Pulmonary artery endothelial cell (primary cell): ENCODE measurements at places on chromosomes 1 and 21.

GRCh38 chr1:183881387-183882131, 76.6 kb downstream of the RGL1 start:
- peak; percentile 97 for DNase-seq

GRCh38 chr1:2237773-2238172, 9.7 kb downstream of the SKI start:
- DNase-seq, result no peak

- DNase-seq, result no peak
Measured at GRCh38 chr1:79825551-79825950, 819.0 kb upstream of the ADGRL4 start.

DNA sequence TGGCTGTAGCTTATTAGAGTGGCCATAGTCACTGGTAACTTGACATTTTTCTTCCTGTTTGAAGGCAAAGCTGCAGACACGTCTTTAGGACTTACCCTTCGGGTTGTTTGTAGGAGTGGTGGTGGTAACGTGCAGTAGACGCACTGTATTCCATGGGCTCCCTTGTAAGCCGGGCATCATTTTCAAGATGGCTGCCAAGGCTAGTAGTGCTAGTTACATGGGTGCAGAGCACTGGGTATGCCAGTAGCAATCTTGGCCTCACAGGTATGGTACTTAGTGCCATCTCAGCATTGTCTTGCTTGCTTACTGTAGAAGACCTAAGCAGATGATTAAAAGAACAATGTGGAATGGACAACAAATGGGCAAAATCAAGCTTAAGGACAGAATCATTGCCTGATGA, 1.9 kb downstream of the YBX1 start:
- DNase-seq, result no peak

GRCh38 chr1:14705824-14706223, 107.3 kb downstream of the KAZN start:
- no peak for DNase-seq
